Heart left ventricle (tissue), 16 donors: ENCODE measurements at places on chromosomes 1 and 21. TPM values are rescaled to one million over a fixed set of nuclear protein-coding genes. Genes with fewer than 3 reads are reported as not detected.

The OBSCN gene
- 155 TPM for polyA plus RNA-seq

GRCh38 chr1:244106176-244106575, 55.1 kb downstream of the ZBTB18 start:
- DNase-seq: no peak

- no peak for DNase-seq
Measured at GRCh38 chr21:43210454-43211071, 41.8 kb downstream of the CRYAA start.

GRCh38 chr1:160733898-160734297, 5.1 kb upstream of the SLAMF7 start:
- no peak for DNase-seq

DNA sequence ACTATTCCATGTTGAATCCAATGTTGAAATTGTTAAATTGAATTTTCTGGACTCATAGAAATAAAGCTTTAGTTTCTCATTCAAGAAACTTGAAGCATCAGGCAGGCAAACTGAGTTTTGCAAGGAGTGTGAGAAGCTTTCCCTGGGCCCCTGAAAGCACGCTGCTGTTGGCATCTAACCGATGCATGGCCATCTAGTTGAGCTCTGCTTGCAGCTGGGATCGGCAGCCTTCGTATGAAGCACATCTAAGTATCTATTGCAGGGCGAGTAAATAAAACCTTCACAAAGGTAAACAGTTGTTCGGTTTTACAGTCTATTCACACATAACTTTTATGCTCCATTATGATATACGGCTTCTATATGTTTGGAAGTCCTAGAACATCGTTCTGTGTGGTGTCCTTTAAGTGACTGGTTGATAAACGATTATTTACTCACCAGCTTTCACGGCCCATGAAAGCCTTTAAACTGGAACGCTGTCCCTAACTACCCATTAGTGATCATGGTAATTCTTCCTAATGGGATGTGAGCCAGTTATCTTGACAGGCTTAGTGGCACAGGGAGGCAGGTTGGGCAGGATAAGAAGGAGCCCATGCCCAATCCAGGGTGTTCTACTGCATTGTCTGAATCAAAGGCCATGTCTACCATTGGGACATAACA, 71.7 kb downstream of the SEC16B start:
- no peak for DNase-seq

DNA sequence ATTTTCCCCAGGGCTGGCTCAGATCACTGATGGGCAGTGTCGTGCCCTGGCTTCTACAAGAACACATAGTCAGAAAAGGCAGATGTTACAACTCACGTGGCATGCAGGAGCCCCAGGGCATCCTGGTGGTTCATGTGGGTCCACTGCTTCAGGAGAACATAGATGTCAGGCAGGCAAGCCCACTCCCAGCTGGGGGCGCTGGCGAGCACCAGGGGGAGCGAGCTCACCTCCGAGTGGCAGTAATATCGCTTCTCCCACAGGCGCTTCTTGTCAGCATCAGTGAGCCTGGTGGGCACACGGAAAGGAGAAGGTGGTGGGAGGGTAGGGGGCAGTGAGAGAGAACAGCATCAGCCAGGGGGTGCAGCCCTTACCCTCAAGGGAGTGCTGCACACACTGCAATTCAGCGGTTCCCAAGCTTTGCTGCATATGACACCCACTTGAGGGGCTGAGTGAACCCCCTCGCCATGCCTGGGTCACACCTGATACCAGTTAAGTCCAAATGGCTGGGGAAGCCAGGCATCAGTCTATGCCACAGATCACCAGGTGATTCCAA, 34.3 kb upstream of the PPP1R15B start:
- DNase-seq: no peak

GRCh38 chr1:116994411-116994810, 7.1 kb upstream of the CD101 start:
- no peak for DNase-seq

GRCh38 chr1:47837056-47837830, 159.9 kb downstream of the TRABD2B start:
- DNase-seq: no peak

- DNase-seq: no peak
Measured at GRCh38 chr1:89975540-89976125, 19.3 kb upstream of the ZNF326 start.

DNA sequence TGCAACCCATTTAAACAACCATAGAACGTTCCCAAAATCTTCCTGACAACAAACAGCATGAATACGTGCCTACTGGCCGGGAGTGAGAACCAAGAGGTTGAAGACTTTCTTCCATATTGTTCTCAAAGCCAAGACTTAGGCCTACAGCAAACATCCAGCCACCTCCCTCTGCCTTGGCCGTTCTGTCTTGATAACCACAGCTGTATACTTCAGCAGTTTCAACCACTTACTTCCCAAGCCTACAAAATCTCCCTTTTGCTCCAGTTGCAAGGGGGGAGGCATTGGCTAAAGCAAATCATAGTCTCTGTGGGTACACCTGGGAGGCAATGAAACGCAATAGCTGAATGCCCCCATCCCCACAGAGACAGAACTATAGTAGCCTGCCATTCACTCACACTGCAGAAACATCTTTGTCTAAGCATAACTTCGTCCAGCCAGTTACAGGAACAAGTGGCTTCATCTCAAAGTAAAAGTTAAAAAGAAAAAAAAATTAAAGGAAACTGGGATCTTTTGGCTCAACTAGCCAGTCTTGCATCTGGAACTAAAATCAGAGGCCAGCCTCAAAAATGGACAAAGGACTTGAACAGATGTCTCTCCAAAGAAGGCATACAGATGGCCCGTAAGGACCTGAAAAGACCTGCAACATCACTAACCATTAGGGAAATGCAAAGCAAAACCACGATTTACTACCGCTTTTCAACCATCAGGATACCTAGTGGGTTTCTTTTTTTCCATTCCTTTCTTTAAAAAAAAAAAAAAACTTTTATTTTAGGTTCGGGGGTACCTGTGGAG, 186.0 kb downstream of the PSMG1 start:
- DNase-seq: no peak

- DNase-seq: no peak
Measured at GRCh38 chr1:40780678-40781607, 2.6 kb upstream of the KCNQ4 start.
